ENCODE measurements at places on chromosomes 16 and 17. TPM values are rescaled to one million over a fixed set of nuclear protein-coding genes. Genes with fewer than 3 reads are reported as not detected.

The AKTIP gene
- total RNA-seq: 57.0 TPM

The ENGASE gene
- total RNA-seq: 48.5 TPM

The HEATR9 gene
- 0.45 TPM for total RNA-seq

The PRSS22 gene
- total RNA-seq: not detected

The XYLT1 gene
- total RNA-seq: 47.7 TPM

The KRT32 gene
- not detected for total RNA-seq

The HCRT gene
- total RNA-seq: not detected

The HOXB5 gene
- 0.07 TPM for total RNA-seq

The SLC16A6 gene
- total RNA-seq: 5.3 TPM

The OR1A1 gene
- 0.07 TPM for total RNA-seq

The EMC6 gene
- 45.3 TPM for total RNA-seq

The CACNG4 gene
- not detected for total RNA-seq

The TPSG1 gene
- total RNA-seq: not detected

The EFNB3 gene
- not detected for total RNA-seq

The SLC6A2 gene
- total RNA-seq: not detected

The CHST5 gene
- total RNA-seq: not detected

The TMC6 gene
- 523 TPM for total RNA-seq

The NPW gene
- 0.70 TPM for total RNA-seq

The RGS11 gene
- 0.34 TPM for total RNA-seq

The PRSS53 gene
- total RNA-seq: 5.3 TPM

The AOC2 gene
- total RNA-seq: 2.7 TPM

The PPP1R27 gene
- not detected for total RNA-seq

The CTRB1 gene
- not detected for total RNA-seq

The TBC1D3E gene
- not detected for total RNA-seq

The TP53TG3C gene
- not detected for total RNA-seq

The IGSF6 gene
- total RNA-seq: 0.23 TPM

The KRT14 gene
- not detected for total RNA-seq

The CFAP97D1 gene
- total RNA-seq: not detected

The PIMREG gene
- 24.9 TPM for total RNA-seq

The NTN3 gene
- not detected for total RNA-seq

The KRTAP4-6 gene
- not detected for total RNA-seq

The GGA2 gene
- total RNA-seq: 124 TPM

The PRSS33 gene
- total RNA-seq: not detected

The RAMP2 gene
- not detected for total RNA-seq

The CD79B gene
- 41.0 TPM for total RNA-seq

The CCL2 gene
- not detected for total RNA-seq

The LDHD gene
- 0.34 TPM for total RNA-seq

The SSTR5 gene
- not detected for total RNA-seq

The ITGAL gene
- total RNA-seq: 527 TPM

The TUFM gene
- 138 TPM for total RNA-seq

The KRT34 gene
- total RNA-seq: not detected

The SMIM36 gene
- not detected for total RNA-seq

The KRTAP3-1 gene
- not detected for total RNA-seq

The PRMT7 gene
- total RNA-seq: 65.4 TPM

The MYO19 gene
- total RNA-seq: 129 TPM

The SLC16A5 gene
- total RNA-seq: 8.7 TPM

The CSH1 gene
- not detected for total RNA-seq

The KRT12 gene
- total RNA-seq: not detected

The SYCE1L gene
- 8.0 TPM for total RNA-seq

The KRT20 gene
- total RNA-seq: not detected

The GNG13 gene
- total RNA-seq: not detected

The ADGRG1 gene
- total RNA-seq: 2.4 TPM

The RBFOX1 gene
- total RNA-seq: not detected

The SLC52A1 gene
- total RNA-seq: 0.16 TPM

The ALKBH5 gene
- total RNA-seq: 99.2 TPM
